ENCODE measurements at places on chromosomes 1 and 21.

DNA sequence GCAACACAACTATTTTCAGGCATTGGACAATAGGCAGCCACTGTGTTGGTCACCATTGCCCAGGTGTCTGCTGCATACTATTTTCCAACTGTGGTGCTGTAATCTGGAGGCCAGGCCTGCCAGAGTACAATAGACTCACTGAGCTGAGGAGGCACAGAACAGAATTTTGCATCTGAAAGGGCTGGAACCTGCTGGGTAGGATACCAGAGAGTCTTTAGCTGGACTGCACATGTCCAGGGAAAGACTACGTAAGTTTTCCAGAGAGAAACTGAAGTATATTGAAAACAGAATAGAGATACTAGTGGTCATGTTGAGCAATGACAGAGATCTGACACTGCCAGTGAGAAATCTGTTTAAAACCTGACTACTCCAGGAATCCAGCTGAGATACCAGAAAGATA, 200.8 kb downstream of the RASAL2 start:
- no peak for DNase-seq

DNA sequence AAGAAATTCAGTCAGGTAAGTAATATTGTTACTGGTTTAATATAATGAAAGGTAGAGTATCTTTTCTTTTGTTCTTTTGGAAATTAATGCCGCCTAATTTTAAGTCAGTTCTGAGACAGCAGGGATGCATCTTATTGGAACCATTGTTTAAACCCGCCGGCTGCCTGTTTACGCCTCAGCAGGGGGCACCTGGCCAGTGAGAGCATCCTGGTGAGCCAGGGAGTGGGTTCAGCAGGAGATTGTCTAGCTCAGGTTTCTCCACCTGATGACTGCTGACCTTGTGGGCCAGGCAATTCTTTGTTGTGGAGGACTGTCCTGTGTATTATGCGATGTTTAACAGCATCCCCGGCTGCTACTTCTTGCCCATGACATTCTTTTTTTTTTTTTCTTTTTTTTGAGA, 30.2 kb downstream of the CHAF1B start:
- no peak for DNase-seq

DNA sequence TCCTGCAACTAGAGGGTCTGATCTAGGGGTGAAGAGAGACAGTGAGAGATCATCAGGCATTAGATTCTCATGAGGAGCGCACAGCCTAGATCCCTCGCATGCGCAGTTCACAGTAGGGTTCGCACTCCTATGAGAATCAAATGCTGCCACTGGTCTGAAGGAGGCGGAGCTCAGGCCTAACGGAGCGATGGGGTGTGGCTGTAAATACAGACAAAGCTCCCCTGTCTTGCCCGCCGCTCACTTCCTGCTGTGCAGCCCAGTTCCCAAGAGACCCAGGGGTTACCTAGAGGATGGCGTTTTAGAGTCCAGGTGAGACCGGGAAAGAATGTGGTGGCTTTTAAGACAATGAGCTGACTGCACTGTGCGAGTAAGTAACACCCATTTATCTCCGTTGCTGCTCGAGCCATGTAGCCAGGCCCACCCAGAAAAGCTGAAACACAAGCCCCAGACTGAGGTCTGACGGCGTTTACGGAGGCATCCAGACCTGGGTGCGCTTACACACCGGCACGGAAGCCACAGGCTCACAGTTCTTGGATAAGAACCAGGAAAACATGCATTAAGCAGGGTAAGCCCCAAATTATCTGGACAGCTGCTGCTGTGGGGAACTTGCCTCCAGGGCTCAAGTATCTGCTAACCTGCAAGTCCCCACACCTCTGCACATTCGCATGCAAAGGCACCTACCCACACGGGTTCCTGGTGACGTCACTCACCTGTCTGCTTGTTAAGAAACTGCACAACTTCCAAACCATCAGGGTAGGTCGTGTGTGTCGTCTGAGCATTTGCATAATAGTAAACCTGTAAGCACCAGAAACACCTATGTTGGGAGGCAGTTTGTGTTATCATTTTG, 12.5 kb downstream of the TCP10L start:
- no peak for DNase-seq

DNA sequence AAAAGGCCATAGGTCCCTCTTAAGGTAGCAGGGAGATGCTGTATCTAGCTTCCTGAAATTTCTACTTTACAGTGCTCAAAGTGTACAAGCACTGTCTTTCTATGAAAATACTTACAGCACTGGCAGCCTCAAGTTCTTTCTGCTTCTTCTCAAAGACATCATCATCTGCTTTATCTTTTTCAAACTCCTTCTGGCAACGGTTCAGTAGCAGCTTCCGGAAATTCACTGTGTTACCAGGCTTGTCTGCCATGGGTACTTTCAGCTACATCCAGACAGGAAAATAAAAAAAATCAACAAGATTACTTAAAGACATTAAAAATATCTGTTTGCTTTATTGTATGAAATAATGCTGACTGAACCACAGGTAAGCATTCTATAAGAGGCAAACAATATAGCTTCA, 77.9 kb upstream of the HP1BP3 start:
- no peak for DNase-seq

- DNase-seq = no peak
These were observed 92.5 kb upstream of the CD55 start for GRCh38 chr1:207228987-207229386.

GRCh38 chr1:6601923-6602668, 573 bp downstream of the KLHL21 start:
- DNase-seq = peak; percentile 71

DNA sequence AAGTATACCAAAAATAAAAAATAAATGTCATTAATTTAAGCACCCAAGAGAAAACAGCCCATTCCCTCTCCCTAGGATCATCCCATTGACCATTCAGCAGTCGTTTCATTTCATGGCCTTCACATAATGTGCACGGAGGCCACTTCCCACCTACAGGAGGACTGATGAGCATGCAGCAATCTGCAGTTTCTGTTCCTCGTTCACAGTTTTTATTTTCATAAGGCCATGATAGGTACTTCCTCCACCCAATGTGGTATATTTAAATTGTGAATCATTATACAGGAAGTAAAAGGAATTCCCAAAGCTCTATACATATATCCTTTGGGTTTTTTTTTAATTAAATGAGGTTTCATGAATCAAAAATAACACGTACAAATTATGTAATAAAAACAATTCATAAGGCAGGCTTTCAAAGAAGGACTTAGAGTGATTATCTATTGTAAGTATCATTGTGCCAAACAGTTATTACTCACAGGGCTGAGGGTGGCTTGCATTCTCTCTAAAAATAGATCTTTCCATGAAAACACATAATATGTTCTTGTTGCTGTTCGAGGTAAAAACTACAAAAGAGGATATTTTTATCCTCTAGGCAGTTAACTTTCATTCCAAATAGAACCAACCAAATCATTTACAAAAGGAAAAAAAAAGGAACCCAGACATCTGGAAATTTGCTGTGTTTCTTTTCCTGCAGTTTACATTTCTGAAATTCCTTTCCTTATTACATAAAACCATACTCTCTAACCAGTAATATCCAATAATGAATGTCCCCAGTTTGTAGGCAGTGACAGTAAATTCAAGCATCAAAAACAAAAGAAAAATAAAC, 27.5 kb upstream of the SLC44A3 start:
- DNase-seq = no peak

DNA sequence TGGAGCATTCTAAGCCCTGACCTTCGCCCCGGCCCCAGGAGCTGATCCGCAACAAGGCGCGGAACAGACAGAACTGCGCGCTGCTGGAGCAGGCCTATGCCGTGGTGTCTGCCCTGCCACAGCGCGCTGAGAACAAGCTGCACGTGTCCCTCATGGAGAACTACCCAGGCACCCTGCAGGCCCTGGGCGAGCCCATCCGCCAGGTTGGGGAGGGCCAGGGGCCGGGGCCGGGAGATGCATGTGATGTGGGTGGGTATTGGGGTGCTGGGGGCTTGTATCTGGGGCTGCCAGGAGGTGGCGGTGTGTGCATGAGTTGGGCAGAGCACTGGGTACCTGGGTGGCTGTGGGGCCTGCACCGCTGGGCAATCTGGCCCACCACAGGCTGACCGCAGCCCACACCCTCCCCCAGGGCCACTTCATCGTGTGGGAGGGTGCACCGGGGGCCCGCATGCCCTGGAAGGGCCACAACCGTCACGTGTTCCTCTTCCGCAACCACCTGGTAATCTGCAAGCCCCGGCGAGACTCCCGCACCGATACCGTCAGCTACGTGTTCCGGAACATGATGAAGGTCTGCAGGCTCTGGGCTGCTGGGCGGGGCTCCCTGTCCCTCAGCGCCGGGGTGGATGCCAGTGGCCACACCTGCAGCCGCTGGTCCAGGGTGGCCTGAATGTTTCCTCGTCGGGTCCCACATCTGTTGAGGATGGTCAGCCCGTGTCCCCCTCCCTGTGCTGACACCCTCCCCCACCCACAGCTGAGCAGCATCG, 65.8 kb downstream of the TRIM11 start:
- DNase-seq = no peak

DNA sequence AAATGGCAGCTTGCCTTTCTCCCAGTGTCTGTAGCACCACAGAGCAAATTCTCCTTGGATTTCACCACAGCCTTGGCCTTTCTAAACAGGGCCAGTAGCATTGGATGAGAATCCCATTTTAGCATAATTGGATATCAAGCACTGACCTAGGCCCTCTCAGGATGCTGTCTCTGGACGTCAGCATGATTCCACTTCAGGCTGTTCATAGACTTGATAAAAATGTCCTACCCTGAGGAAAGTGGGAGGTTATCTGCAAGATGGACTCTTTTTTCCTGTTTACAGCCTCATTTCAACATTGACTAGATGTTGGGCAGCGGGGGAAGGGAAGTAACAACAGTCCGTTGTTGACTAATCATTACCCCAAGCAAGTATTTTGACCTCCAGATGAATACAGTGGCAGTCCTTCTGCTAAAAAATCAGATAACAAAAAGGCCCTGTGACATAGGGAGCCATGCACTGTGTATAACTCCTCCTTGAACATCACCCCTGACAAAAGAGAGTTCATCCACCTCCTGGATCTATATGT, 5.2 kb downstream of the NPL start:
- no peak for DNase-seq

- no peak for DNase-seq
These were observed 32.6 kb downstream of the CHIA start for GRCh38 chr1:111323231-111323630.

DNA sequence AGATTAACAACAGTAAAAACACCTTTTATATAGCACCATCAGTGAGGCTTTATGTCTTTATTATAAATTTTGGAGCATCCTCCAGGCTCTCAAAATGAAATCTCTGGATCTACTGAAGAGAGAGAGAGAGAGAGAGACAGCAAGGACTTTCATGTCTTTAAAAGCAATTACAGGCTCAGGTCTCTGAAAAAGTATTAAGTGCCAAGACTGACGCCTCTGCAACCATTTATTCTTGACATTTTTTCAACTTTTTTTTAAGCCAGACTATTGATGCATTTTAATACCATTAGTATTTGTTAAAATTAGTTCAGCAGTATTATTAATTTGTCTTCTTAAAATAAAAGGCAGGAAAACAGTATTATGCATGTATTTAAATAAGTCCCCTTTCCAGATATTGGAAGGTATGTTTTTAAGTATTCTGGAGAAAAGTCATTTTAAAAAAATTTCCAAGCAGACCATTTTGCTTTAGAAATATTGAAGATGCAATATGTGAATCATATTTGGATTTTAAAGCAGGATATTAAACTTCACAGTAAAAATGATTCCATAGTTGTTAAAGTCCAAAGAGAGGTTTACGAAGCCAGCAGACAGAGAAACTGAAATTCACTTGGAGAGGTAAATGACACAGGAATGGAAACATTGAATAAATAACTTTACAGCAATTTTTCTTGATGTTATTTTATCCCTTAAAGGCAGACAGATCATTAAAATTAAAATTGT, 35.4 kb upstream of the APOBEC4 start:
- DNase-seq = no peak

DNA sequence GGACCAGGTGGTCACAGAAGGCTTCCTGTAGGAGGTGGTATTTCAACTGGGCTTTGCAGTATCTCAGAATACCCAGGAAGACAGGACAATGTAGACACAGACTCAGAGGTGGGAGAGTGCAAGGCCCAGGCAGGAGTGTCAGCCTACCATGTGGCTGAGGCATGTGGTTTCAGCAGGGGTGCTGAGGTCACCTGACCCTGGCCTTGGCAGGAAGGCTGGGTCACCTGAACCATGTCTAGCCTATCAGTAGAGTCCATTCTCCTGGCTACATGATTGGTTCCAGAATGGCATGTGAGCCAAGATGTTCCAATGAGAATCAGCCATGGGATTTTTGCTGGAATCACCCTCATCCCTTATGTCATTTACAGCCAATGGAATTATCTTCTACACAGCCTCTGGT, 169.4 kb downstream of the ACTL8 start:
- no peak for DNase-seq

GRCh38 chr1:209516771-209517680, 66.5 kb upstream of the CAMK1G start:
- DNase-seq = no peak

GRCh38 chr1:171850651-171851350, 9.5 kb downstream of the DNM3 start:
- DNase-seq = no peak

DNA sequence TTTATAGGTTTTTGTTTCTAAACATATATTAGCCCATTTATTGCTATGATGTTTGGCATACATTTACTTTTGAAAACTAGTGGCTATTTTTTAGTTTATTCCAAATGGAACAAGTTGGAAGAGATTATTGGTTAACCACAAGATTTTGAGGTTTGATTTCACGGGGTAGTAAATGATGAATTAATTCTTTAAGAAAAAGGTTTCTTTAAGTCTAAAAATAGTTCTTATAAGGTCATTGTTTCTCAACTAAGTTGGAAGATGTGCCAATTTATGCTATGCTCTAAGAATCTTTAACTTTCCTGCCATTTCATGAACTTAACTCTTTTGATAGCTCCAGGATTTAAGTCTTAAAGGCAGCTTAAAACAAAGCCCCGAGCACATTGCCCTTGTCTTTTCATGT, 183.8 kb downstream of the LMO4 start:
- DNase-seq = no peak

GRCh38 chr1:229751610-229752009, 125.6 kb downstream of the URB2 start:
- DNase-seq = no peak

GRCh38 chr1:2358072-2358471, 33.3 kb downstream of the MORN1 start:
- DNase-seq = no peak

- DNase-seq = no peak
These were observed 188.0 kb downstream of the RERE start for GRCh38 chr1:8629241-8630091.

Data from activated T-helper 2 cell treated with anti-CD3 and anti-CD28 coated beads, Interferon-gamma antibody, Interleukin-2, Interleukin-4, amounts not matched to agents 10 μg/mL and 5 μg/mL and 100 μg/mL, durations not matched to agents 14 hours and 24 hours and 36 hours (primary cell).